Hematopoietic multipotent progenitor cell treated with erythropoietin and hydrocortisone succinate and interleukin-3 and kit ligand, for 17 days (in vitro differentiated cells): ENCODE measurements at places on chromosomes 16 and 17.
A peak's percentile ranks its signal among the peaks of the same experiment; 100 is the strongest.

GRCh38 chr17:58084317-58084981 lies 1.2 kb downstream of the DYNLL2 start:
- peak; percentile 63 for DNase-seq

- DNase-seq: no peak
Observed at GRCh38 chr16:23966597-23967394, 131.0 kb downstream of the PRKCB start.

DNA sequence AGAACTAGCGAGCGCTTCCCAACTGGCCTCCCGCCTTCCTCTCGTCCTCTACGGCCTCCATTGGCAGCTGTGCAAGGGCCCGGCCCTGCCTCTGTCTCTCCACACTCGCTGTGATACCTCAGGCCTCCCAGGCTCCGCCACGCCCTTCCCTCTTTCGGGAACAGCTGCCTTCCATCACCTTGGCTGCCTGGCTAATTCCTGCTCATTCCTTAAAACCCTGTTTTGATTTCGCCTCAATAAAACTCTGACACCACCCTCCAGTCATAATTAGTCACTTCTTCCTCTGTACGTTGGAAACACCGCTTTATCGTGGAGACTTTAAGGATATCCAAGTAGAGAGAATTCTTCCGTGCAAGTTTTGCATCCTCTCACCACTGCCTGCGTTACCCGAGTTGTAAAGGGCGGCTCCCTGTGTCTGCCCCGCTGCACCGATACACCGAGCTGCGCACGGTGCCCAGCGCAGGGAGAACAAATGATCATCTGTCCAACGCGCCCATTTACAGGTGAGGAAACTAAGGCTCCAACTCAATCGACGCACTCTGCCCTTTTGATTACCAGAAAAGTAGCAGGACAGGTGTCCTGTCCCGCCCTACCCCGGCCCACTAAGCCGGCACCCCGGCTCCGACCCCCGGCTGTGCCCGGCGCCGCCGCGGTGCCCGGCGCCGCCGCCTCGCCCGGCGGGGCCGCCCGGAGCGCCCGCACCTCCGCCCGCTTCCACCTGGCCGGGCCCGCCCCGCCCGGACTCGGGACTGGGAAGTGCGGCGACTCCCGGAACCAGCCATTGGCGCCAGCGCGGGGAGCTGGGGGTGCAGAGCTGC lies 139.7 kb downstream of the SEC14L1 start:
- no peak for DNase-seq

- DNase-seq: no peak
Observed at GRCh38 chr17:3755335-3756030, 31.8 kb downstream of the HASPIN start.

GRCh38 chr16:49698453-49698815 lies 157.5 kb downstream of the ZNF423 start:
- DNase-seq: peak; percentile 47

DNA sequence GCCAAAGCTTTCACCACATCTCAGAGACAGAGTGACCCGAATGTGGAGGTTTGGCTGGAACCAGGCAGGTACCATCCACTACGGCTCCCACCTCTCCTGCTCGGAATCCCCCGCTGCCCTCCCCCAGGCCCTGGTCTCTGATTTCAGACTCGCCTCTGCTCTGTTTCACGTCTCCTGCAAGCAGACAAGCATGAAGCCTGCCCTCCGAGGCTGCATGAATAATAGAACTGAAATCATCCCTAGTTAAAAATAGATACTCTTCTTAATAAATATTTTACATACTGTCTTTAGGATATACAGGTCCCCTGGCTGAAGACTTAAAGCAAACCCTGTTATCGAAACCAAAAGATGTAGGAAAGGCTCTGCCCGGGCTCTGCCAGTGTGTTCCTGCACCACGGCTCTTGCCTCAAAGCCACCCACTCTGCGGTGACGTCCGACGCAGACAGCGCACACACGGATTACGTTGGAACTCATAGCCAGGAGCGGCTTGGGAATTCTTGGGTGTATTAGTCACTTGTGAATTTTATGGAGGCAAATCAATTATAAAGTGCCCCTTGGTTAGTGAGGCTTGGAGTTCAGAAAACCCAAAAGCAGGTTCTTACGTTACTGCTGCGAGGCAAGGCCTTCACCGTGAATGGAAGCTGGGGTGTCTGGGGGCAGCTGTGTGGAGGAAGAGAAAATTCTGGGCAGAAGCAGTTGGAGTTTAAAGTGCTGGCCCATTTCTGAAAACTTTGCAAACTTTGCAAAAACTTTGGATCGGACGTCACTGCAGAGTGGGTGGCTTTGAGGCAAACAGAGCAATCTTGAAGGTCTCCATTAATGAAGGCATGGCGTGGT lies 25.6 kb upstream of the NPTX1 start:
- no peak for DNase-seq

- DNase-seq: no peak
Observed at GRCh38 chr17:82029391-82029790, 2.1 kb upstream of the RAC3 start.

- peak; percentile 60 for DNase-seq
Observed at GRCh38 chr17:82019690-82020571, 2.7 kb downstream of the CENPX start.

- DNase-seq: no peak
Observed at GRCh38 chr17:45410144-45411091, 22.3 kb downstream of the ARHGAP27 start.

DNA sequence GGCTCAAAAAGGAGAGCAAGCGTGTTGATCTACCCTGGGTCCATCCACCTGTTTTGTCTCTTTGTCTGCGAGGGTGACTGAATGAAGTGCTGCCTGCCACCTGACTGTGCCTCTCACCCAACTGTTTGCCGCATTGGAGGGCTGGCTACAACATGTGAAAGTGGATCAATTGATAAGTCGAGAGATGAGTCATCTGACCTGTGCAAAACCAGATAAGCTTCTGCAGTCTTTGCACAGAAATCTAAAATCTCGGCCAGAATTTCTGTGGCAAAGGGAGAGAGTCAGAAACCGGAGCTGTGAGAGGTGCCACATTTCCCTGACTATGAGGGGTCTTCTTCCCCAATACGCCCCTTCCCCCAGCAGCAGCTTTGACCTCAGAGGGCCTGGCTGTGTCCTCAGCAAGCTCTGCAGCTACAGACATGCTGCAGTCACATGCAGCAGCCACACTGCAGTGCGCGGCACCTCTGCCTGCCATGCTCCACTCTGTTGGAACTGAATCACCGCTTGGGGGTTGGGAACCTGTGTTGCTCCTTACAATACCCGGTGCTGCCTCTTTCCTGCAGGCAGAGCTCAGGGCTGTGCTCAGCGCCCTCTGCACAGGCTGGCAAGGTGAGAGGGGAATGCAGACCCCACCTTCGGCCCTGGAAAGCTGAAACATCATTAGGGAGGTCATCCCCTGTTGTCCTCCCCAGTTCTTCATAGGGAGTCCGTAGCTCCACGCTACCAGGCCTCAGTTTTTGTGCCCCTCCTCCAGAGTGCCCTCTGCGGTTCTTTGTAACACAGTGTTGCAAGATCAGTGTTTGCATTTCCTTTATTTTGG lies 16.2 kb upstream of the HAS3 start:
- DNase-seq: no peak

DNA sequence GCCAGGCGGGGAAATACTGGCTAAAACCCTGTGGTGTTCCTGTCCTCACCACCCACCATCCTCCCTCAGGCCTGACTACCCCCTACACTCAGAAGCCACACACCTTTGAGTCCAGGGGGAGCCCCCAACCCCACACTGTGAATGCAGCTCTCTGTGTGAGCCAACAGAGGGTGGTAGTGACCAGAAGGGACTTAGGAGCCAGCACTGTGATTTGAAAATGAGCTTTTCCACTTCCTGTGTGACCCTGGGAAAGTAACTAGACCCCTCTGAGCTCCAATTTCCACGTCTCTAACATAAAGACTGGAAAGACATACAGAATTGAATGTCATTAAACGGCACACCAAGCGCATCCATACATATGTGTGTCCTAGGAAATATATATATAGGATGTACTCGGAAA lies 58.7 kb downstream of the SDK2 start:
- DNase-seq: no peak

DNA sequence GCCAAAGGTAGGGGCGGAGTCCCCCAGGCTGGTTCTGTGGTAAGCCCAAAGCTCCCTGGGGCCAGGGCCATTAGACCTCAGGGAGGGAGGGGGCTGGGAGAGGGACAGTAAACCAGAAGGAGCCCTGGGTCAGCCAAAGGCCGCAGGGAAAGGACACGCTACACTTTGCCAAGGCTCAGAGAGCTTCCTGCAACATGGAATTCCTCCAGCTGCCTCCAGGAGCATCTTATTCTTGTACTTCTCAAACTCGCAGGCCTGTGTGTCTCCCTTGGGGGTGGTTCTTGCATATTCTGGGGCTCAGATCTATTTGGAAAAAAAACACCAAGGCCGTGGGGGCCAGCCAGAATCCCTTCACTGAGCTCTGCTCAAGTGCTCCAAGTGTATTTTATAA lies 25.1 kb downstream of the AKAP1 start:
- no peak for DNase-seq

DNA sequence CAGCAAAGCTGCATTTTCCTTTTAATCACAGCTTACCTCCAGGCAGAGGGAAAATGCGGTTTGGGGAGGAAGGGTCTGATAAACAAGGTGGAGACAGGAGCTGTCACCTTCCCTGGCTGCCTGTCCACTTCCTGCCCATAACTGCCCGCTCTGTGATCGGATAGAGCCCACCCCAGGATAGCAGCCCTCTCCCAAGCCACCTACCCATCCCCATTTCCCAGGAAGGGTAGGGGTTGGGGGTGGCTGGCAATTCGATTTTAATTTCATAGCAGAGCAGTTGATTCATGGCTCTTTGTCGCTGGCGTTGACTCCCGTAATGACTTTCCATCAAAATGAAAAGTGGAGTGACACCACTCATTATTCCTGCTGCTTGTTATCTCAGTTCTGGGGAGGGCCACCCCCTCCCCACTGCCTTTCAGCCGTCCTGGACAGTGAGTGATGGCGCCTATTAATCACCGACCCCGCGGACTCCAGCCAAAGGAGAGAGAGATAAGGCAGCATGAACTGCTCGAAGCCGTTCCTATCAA lies 11.2 kb downstream of the CDK5RAP3 start:
- DNase-seq: no peak

DNA sequence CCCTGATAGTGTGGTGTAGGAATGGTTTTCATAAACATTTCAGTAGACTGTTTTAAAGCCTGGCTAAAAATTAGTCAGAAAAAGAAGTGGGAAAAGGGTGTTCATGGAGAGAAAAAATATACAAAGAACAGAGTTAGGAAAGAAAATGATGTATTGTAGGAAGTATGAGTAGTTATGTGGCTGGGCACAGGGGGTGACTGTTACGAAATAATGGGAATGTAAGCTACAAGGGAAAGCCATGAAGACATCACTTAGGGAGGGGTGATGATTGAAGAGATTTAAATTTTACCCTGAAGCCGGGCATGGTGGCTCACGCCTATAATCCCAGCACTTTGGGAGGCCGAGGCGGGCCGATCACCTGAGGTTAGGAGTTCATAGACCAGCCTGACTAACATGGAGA lies 55.3 kb downstream of the NUP88 start:
- no peak for DNase-seq

GRCh38 chr17:34721326-34721725 lies 141.9 kb downstream of the TMEM132E start:
- no peak for DNase-seq

GRCh38 chr16:71360378-71360777 lies 1.9 kb downstream of the CALB2 start:
- no peak for DNase-seq

DNA sequence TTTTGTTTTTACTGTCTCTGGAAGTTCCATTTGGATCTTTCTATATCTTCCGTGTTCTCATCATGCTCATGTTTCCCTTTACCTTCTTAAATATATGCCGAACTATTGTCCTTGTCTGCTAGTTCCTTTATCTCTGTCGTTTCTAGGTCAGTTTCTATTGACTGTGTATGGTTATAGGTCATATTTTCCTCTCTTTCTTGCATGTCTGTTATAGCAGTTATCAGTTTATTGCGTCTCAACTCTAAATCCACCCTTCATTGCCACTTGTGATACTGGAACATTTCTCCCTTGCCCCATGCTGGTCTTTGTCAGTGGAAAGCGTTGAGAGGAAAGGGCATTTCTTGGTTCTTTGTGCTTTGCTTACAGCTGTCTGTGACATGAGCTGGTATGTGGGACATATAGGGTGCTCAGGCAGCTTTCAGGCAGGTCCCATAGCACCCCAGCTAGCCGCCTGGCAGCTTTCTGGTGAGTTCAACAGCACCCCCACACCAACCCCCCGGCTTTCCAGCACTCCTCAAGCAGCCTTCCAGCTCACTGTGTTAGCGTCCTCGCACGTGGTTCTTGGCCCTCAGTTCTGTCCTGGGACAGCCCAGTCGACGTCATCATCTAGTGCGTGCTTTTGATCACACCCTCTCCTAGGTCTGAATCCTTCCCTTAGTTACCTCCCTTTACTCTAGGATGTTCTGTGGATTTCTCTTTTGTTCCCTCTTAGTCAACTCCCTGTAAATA lies 15.4 kb upstream of the DNASE1 start:
- DNase-seq: no peak

DNA sequence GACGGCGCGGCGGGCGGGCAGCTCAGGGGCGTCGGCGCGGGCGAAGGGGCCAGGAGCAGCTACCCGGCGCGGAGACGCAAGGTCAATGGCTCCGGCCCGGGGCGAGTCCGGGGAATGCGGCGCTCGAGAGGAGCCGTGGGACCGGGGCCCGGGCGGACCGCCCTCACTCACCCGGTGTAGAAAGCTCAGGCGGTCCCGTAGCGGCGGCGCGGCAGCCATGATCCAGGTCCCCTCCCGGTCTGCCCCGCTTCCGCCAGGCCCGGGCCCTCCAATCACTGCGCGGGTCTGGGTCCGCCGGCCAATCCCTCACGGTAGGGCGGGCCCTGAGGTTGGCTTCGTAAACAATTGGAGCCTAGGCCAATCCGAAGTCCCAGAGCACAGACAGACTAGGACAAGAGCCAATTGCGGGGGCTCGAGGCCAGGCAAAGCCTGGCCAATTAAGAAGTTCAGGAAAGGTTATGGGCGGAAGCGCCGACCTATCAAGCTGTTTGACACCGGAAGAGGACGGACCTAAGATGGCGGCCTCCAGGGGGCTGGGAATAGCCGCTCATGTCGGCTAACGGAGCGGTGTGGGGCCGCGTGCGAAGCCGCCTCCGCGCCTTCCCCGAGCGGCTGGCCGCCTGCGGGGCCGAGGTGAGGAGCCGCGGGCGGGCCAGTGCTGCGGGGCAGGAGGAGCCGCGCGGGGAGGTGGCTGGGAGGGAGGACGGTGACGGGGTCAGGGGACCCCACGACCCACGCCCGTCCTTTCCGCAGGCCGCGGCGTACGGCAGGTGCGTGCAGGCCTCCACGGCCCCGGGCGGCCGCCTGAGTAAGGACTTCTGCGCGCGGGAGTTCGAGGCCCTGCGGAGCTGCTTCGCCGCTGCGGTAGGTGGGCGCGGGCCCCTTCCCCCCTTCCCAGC lies at the start of the genes NDUFAF8 and TEPSIN:
NDUFAF8 (plus strand) TSS at position 504 of the 899 bp plus-strand sequence; CDS start at position 550, 46 bp downstream.
TEPSIN (minus strand) TSS at position 241 of the 899 bp plus-strand sequence; CDS start at position 219, 22 bp downstream.
- peak; percentile 99 for DNase-seq

GRCh38 chr17:37726248-37726647 lies 18.6 kb downstream of the HNF1B start:
- DNase-seq: no peak

DNA sequence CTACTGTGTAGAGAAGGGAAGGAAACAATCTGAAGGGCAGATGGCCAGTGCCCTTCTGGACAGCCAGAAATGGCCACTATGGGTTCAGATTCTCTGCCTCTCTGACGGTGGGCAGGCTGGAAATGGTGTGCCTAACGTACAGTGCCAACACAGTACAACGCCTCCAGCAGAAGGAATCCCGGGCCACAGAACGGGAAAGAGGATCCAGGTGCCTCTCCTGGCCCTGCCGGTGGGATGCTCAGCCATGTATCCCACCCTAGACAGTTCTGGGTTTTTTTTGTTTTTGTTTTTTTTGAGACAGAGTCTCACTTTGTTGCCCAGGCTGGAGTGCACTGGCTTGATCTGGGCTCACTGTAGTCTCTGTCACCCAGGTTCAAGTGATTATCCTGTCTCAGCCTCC lies 71.5 kb downstream of the SLC5A11 start:
- DNase-seq: no peak

- no peak for DNase-seq
Observed at GRCh38 chr16:3971261-3971660, 90.7 kb upstream of the CREBBP start.
